ENCODE measurements at places on chromosomes 4 and X. TPM values are rescaled to one million over a fixed set of nuclear protein-coding genes. Genes with fewer than 3 reads are reported as not detected.
A peak's percentile ranks its signal among the peaks of the same experiment; 100 is the strongest.

GRCh38 chr4:24489870-24490269 lies 94.5 kb downstream of the DHX15 start:
- no peak for DNase-seq

Gene IL2RG
- total RNA-seq: not detected

GRCh38 chrX:19886883-19887531 lies 393 bp downstream of the SH3KBP1 start:
- DNase-seq: peak; percentile 23

Gene FAT4
- total RNA-seq: 0.46 TPM

DNA sequence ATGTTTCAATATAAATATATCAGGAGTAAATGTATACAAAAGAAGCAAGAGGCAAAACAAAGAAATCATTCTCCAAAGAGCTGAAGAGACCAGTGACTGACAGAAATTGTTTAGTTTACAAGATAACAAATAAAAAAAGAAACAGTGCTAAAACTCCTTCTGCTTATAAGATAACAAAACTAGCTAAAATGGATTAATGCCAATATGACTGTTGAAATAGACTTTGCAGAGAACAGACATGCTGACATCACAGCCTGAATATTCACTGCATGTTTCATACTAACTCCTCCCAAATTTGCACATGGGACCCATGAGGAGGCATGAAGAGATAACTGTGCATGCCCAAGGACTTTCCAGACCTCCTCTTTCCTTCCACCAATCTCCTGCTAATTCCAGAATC lies 6.2 kb upstream of the GABRA4 start:
- no peak for DNase-seq

DNA sequence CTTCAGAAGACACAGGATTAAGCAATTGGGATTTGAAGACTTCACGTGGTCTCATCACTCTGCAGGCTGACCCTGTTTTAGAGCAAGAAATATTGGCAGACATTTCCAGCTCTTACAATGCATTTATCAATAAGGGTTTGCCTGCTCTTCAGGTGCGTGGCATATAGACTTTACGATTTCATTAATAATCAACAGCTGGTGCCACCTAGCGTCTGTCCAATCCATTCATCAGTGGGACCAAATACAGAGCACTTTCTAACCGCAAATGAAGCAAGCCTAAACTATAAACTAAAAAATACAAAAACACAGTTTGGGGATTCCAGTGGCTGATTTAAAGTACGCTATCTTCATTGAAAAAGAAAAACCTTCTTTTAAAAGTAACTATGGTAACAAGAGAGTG lies 125.4 kb upstream of the DMD start:
- DNase-seq: peak; percentile 2

GRCh38 chr4:85828027-85828890 lies 353.3 kb downstream of the ARHGAP24 start:
- DNase-seq: no peak

GRCh38 chrX:54641530-54641929 lies 111.5 kb downstream of the GNL3L start:
- DNase-seq: no peak

DNA sequence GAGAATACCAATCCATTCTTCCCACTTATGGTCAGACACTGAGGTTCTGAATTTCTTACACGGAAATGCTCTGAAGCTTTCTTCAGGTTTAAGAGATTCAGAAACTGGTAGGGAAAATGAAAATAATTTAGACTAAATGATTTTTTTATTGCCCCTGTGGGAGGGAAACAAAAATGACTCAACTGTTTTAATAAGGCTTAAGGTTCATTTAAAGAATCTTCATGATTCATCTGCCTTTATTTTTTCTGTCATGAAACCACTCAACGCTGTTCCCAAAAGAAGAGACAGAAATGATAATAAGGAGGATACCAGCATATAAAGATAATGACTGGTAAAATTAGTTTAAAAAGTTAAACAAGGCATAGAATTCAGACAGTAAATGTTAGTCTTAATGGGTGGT lies 39.3 kb upstream of the FAM47B start:
- no peak for DNase-seq

- no peak for DNase-seq
Measured at GRCh38 chr4:20623939-20624338, 76.3 kb upstream of the PACRGL start.

Gene PTPN13
- total RNA-seq: 3.0 TPM

- DNase-seq: no peak
Measured at GRCh38 chr4:135368831-135369230, 1167.2 kb upstream of the PABPC4L start.

Data from Daoy (cell line).